ENCODE measurements at places on chromosomes 2 and 18.

- DNase-seq, result no peak
These were observed 52.3 kb downstream of the RAB10 start for GRCh38 chr2:26086155-26086637.

DNA sequence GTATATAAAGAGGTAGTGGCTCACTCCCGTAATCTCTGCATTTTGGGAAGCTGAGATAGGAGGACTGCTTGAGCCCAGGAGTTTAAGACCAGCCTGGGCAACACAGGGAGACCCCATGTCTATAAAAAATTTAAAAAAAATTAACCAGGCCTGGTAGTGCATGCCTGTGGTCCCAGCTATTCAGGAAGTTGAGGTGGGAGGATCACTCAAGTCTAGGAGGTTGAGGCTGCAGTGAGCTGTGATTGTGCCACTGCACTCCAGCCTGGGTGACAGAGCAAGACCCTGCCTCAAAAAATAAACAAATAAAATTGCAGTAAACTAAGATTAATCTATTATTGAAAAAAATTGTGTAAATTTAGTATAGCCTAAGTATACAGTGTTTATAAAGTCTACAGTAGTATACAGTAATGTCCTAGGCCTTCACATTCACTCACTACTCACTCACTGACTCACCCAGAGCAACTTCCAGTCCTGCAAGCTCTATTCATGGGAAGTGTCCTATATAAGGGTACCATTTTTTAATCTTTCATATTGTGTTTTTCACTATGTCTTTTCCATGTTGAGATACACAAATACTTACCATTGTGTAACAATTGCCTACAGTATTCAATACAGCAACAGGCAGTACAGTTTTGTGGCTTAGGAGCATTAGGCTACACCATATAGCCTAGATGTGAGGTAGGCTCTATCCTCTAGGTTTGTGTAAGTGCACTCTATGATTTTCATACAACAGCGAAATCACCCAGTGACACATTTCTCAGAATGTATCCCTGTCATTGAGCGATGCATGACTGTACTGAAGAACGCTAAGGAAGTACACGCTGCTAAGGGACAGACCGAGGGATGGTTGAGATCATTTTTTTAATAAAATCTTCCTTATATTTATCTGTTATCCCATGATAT, 10.4 kb upstream of the MAP4K3 start:
- no peak for DNase-seq

DNA sequence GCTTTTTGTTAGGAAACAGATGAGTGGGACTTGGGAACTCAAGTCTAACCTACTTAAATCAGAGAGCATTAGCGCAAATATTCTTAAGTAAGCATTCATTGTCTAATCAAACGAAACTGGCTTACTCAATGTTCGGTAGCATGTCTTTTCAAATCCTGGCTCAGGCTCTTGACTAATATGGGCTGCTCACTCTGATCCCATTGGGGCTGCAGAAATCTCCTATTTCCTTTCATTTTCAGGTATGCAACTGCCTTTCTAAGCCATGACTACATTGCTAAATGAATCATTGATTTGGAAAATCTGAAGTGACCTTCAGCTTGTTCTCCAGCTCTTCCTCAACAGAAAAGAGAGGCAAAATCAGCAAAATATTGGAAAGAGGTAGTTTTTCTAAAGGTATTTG, 2084.4 kb upstream of the PIK3C3 start:
- DNase-seq, result no peak

DNA sequence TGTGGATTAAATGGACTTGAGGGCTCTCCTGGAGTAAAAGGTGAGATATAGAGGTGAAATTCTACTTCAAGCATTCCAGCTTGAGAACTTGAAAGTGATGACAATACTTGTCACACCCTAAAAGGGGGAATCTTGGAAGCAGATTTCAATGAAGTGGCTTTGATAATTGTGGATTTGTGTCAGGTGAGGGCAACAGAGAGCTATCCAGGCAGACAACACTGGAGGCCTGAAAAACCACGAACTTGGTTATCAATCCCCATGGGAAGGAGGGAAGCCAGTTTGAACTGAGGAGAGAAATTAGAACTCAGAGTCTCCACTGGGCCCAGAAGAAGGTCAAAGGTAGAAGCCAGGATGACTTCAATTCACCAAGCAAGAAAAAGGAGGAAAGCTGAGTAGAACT, 263.9 kb downstream of the FIGN start:
- no peak for DNase-seq

- no peak for DNase-seq
These were observed 161.7 kb downstream of the MREG start for GRCh38 chr2:215851696-215852095.

DNA sequence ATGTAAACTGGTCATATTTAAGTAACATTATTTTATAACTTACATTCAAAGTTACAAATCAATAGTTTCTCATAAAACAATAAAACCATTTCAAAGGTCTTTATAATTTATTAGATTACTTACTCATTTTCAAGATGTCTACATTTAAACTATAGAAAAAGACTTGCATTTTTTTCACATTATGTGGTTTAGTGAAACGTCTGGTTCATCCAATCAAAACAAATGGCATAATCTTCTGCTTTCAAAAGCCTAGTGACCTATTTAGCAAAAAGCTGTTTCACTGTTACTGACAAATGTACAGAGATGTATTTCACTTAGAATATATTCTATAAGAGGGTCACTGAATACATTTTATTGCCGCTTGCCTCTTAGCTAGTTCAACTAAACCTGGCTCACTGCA, 49.3 kb upstream of the MCM6 start:
- peak; percentile 16 for DNase-seq

- DNase-seq, result no peak
These were observed 537.9 kb downstream of the EPHA4 start for GRCh38 chr2:221034026-221034701.

GRCh38 chr2:70896765-70897202, 38.9 kb upstream of the ATP6V1B1 start:
- no peak for DNase-seq

- no peak for DNase-seq
These were observed 11.5 kb downstream of the COPS9 start for GRCh38 chr2:240124651-240125030.

DNA sequence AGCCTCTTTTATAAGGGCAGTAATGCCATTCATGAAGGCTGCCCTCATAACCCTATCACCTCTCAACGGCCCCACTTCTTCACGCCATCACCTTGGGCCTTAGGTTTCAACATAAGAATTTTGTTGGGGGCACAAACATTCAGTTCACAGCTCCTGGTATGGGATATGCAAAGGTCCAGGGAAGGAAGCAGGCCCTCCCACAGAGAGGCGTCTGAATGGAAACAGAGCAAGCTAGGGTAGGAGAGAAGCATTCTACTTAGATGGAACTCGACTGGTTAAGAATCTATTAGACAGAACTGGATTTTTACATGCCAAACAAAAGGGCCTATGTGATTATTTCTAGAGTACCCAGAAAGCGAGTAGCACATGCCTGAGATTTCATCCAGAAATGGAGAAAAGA, 42.8 kb downstream of the PROKR1 start:
- no peak for DNase-seq

- DNase-seq, result peak; percentile 47
These were observed 136.9 kb upstream of the GATA6 start for GRCh38 chr18:22032392-22032961.

GRCh38 chr18:32920796-32921787, 148.3 kb upstream of the KLHL14 start:
- DNase-seq, result no peak

GRCh38 chr2:26605195-26605998, 35.8 kb downstream of the CIB4 start:
- DNase-seq, result peak; percentile 62

DNA sequence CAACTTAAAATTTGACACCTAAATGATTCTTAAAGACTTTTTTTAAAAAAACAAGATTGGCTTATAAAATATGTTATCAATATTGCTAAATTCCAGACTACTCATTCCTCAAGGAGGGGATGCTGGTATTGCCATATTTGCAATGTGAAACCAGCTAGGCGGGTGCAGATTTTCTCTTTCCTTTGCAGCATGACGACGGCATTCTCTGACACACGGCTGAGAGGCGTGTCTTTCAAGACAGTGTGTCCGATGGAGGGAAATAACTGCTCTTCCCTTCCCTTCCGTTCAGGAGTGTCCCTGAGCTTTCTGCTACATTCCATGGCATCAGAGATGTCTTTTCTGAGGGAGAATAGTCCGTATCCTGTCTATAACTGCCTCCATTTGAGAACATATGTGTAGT, 38.2 kb upstream of the CNGA3 start:
- DNase-seq, result no peak

DNA sequence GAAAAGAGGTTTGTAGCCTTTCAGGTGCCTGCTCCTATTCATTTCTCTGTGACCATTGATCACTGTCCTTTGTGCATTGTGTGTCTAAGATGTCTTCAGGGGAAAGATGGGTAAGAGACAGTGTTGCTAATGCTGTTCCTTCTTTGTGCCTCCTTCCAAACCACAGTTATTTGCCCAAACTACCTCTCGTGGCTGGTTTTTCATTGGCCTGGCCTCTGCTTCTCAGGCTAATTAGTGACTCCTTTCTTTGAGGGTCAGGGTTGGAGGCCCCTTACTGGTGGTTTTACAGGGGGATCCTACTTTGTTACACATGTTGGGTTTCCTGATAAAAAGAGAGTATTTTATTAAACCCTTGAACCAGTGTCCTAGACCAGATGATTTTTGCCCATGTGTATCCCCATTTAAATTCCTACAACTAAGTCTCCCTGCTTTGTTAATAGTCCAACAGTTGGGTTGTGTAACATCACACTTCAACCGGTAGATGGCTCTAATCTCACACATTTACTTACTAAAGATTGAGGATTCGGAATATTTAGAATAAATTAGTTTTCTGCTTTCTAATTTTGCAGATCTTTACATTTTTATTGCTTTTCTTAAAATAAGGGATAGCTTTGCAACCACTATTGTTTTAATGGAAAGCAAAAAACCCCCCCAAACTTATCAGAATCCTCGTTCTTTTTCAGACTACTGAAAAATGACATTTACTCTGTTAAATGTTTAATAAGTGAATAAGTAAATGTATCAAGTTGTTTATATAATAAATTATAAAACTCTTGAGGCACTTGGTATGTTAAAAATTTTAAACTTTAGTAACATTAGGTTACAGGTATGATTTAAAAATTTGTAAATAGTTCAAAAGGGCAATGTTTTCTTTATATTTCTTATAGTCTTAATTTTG, 2.4 kb downstream of the MARS2 start:
- peak; percentile 31 for DNase-seq

DNA sequence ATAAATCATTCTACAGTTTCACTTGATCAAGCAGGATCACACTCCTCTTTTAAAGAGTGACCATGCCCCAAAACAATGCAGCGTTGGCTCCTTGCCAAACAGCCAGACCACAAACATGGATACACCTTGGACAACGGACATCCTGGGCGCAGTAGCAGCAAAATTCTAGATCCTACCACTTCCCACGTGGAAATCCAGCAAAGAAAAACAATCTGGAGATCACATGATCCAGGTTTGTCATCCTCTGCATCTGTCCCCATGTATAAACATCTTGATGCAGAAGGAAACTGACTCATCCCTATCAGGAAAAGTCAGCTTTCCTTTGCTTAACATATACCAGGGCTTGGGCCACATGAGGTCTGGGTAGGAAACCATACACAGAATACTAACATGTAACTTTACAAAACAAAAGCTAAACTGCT, 53.1 kb downstream of the ZNF521 start:
- peak; percentile 52 for DNase-seq

- DNase-seq, result no peak
These were observed 835.7 kb downstream of the DCDC2C start for GRCh38 chr2:4539121-4539520.

GRCh38 chr2:177164131-177164530, 48.5 kb upstream of the HNRNPA3 start:
- no peak for DNase-seq

DNA sequence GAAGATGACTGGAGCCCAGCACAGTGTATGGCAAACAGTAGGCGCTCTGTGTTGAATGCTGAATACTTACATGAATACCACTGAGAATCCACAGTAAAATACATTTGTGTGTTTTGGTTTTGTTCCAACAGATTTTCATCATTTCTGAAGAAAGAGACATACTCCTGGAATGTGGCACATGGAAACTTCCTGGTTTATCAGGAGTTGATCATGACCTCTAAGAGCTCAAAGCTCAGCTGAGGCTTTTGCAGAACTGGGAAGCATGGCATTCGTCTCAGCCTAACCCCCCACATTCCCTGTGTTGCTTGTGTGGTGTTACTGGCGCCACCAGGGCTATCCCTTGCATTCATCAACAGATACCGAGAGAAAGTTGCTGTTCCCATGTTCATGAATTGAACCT, 316.9 kb upstream of the REV1 start:
- DNase-seq, result peak; percentile 41

DNA sequence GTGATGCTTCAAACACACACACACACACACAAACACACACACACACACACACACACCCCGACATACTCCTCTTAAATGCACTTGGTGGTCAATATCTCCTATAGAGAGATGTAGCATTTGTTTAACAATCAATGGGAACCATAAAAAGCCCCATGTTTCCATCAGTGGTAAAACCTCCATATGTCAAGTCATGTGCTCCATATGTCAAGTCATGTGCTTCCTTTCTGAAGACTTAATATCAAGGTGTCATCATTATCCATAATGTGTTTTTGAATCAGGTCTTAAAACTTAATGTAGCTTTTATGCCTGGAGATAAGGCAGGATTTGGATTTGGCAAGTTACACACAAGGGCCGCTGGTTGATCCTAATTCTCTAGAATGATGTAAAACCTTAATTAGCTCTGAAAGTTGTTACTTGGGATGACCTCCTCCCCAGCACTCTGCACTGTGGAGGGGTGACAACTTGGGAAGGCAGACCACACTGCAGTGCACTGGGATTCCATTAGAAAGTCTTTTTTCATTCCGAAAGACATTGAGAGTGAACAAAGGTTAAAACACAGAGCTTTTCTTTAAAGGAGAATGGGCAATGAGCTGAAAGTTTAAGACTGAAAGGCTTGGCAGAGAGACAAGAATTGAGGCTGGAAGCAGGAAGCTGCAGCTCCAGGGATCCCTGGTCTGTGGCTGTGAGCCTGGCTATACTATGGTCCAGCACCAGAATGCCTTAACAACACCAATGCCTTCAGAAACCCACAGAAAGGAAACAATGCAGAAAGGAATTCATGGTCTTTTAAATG, 26.4 kb downstream of the ALK start:
- DNase-seq, result peak; percentile 28

- peak; percentile 58 for DNase-seq
These were observed 9.4 kb upstream of the CD302 start for GRCh38 chr2:159807183-159808031.

DNA sequence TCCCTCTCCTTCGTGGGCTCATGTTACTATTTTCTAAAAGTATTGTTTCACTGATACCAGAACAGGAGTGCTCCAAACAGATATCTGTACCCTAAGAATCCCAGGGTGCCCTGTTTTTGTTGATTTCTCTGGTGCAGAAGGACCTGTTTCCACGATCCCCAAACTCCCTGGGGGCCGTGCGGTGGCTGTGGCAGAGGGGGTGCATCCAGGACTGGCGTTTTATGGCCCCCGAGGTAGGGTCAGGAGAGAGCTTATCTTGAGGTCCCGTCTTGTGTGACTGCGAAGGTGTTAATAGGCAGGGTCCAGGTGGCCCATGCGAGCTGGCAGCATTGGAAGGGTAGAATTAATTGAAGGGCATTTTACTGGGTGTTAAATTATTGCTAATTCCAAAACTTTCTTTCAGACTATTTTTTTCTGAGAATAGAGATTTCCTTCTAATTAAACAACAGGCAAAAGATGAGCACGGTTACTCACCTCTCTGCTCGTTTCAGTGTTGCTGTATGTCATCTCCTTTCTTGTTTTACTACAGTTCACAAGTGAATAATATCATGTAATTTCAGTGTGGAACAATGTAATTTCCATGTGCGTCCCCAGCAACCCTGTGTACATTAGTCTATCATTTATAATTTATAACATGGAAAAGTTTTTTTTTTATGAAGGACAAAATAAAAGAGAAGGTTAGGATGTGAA, 8.2 kb downstream of the TWIST2 start:
- DNase-seq, result no peak

Measured in hepatic stellate cell (primary cell).